Epithelial cell of umbilical artery (primary cell): ENCODE measurements at places on chromosomes 11 and 22. TPM values are rescaled to one million over a fixed set of nuclear protein-coding genes. Genes with fewer than 3 reads are reported as not detected.

HBE1 gene
- not detected in 2 replicates for total RNA-seq

OR5W2 gene
- total RNA-seq = not detected in 2 replicates

TBX10 gene
- total RNA-seq = not detected in 2 replicates

FOLR3 gene
- not detected in 2 replicates for total RNA-seq

NAA40 gene
- total RNA-seq = 10.1 and 10.9 TPM in 2 replicates

ART1 gene
- not detected in 2 replicates for total RNA-seq

XKR3 gene
- total RNA-seq = not detected in 2 replicates

ZBED4 gene
- total RNA-seq = 12.0 and 13.6 TPM in 2 replicates

FAM111B gene
- 15.6 and 26.0 TPM in 2 replicates for total RNA-seq

ATM gene
- total RNA-seq = 61.7 and 103 TPM in 2 replicates

RAG2 gene
- not detected in 2 replicates for total RNA-seq

CHST1 gene
- total RNA-seq = 15.2 and 64.6 TPM in 2 replicates

SCN2B gene
- not detected in 2 replicates for total RNA-seq

MS4A4E gene
- under 0.01 TPM in 1 of 2 replicates, not detected in the other for total RNA-seq
